Activated naive CD4-positive, alpha-beta T cell treated with anti-CD3 and anti-CD28 coated beads, Interleukin-2, amount 10 ng/mL, durations not matched to agents 5 hours and 36 hours (primary cell): ENCODE measurements at places on chromosomes 7 and 10. TPM values are rescaled to one million over a fixed set of nuclear protein-coding genes. Genes with fewer than 3 reads are reported as not detected.

The GIMAP8 gene
- 41.1 TPM for total RNA-seq

The SPDYE11 gene
- not detected for total RNA-seq

The SLC26A3 gene
- not detected for total RNA-seq

The OR9A2 gene
- not detected for total RNA-seq

The CDHR1 gene
- 0.30 TPM for total RNA-seq

The C10orf62 gene
- not detected for total RNA-seq

The TMEM139 gene
- total RNA-seq: 1.6 TPM

The CDK1 gene
- total RNA-seq: 99.7 TPM

The MLXIPL gene
- not detected for total RNA-seq

The CDK6 gene
- total RNA-seq: 110 TPM

The NEBL gene
- total RNA-seq: not detected

The ATOH7 gene
- not detected for total RNA-seq

The PSD gene
- 2.5 TPM for total RNA-seq

The ABCB1 gene
- total RNA-seq: 2.2 TPM

The CYP2C19 gene
- total RNA-seq: 0.07 TPM

The ITGA8 gene
- not detected for total RNA-seq

The EIF3B gene
- total RNA-seq: 154 TPM
